ENCODE measurements at places on chromosomes 2 and 18. TPM values are rescaled to one million over a fixed set of nuclear protein-coding genes. Genes with fewer than 3 reads are reported as not detected.
A peak's percentile ranks its signal among the peaks of the same experiment; 100 is the strongest.

Gene QPCT
- 52.6 TPM for total RNA-seq

Gene REG3A
- total RNA-seq: not detected

Gene C2orf80
- not detected for total RNA-seq

Gene PRSS56
- not detected for total RNA-seq

Gene ZNF521
- total RNA-seq: 4.0 TPM

Gene BUB1
- 195 TPM for total RNA-seq

Gene C2orf78
- total RNA-seq: not detected

Gene LRRC30
- total RNA-seq: not detected

Gene MOGAT1
- not detected for total RNA-seq

DNA sequence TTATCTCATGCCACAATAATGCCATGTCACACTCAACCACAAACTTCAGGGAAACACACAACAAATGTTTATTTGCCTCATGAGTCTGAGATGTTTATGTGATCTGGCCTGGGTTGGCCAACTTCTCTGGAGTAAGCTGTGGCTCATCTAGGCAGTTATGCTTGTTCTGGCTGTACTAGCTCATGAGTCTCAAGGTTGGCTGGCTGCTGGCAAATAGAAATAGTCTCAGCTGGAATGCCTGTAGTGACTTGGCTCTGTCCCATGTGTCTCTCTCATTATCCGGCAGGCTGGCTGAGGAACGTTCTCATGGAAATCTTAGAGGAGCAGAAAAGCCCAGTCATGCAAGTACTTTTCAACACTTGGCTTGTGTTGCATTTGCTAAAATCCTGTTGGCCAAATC lies 234.9 kb upstream of the CDH2 start:
- no peak for DNase-seq

- DNase-seq: no peak
Measured at GRCh38 chr18:1930291-1931270, 640.7 kb downstream of the METTL4 start.

DNA sequence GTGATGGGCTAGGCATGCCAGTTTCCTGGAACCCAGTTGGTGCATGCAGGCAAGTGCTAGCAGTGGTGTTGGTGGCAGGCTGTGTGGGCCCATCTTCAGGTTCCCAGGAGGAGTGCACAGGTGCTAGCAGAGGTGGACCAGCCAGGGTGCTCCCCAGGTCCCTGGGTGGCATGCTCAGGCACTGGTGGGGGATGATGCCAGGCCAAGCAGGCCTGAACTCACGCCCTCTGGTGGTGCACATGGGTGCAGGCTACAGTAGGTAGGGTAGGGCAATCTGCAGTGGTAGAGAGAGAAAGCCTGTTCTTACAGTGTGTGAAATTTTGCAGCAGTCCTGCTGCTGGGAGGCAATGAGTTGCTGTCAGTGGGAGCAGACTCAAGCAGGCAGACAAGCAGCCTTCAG lies 1651.8 kb downstream of the DPP10 start:
- no peak for DNase-seq

GRCh38 chr2:15486770-15487169 lies 74.4 kb downstream of the NBAS start:
- DNase-seq: no peak

GRCh38 chr18:67216846-67217245 lies 299.7 kb downstream of the DSEL start:
- DNase-seq: no peak

DNA sequence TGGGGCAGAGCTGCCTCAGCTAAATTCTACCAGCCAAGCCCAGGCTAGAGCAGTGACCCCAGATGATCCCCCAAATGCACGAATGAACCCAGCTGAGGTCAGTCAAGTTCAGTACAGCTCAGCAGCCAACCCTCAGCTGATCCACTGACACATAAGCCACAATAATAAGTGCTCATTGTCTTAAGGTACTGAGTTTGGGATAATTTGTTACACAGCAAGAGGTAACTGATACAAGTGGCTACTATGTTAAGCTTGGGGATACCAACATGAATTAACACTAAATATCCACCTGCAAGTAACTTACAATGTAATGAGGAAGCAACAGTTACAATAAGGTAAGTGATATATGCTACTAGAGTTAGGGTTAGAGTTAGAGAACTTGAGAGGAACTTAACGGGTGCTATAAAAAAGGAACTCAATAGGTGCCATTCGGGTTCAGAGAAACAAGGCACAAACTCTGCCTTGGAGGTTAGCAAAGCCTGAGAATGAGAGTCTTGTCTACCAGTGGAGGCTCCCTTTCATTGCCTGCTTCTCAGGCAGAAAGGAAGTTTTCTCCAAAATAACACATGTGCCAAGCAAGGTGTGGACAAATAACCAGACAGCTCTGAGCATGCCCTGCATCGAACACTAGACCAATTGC lies 189.4 kb downstream of the ARL4C start:
- no peak for DNase-seq

DNA sequence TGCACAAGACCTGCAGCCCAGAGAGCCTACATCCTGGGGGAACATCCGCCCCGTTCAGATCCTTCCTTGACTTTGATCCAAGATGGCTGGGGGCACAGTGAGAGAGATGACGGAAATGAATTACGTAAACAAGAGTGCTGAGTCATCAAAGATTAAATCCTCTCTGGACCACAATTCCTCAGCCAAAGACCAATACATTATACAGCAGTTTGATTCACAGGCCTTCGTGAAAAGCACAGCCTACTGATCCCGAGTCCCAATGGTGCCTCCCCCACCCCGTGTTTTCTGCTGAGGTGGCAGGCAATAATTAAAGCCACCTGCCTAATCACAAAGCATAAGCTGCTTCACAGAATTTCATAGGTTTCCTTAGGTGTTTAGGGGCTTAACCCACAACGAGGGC lies 43.0 kb downstream of the MYO5B start:
- DNase-seq: no peak

DNA sequence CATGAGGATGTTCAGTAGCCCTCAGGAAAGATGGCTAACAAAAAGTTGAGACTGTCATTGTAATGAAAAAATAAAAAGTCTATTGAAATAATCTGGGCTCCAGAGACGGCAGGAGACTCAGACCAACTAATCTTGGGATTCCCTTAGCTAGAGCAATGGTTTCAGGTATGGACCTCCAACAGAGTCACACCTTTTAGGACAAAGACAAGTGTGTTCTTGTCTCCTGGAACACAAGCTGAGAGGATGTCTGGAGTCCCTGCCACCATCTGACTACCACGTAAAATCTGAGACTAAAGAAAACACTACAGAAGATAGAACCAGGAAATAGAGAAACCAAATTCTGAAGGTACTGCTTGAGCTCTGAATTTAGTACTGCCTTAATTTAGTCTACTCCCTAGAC lies 103.3 kb upstream of the RBBP8 start:
- no peak for DNase-seq

GRCh38 chr2:68643011-68643873 lies at the start of gene PROKR1:
Gene PROKR1, plus strand, starts transcription at chr2:68643579. Its CDS starts 2,243 bp downstream, at chr2:68645822.
- DNase-seq: no peak

- no peak for DNase-seq
Measured at GRCh38 chr2:171287611-171288010, 126.9 kb upstream of the TLK1 start.

DNA sequence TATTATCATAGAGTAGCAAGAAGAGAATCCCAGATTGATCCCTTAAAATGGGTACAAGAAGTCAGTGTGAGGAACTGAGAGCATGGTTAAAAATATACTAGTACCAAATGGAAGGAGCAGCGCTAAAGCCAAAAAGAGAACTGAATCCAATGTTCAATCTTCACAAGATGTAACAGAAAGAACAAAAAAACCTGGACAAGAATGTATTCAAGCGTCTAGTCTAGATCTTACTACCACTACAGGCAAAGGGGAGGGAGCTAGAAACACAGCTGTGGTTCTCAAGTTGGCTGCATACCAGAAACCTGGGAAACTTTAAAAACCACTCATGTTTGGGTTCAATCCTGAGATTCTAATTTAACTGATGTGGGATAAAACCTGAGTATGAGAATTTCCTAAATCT lies 57.5 kb downstream of the PIAS2 start:
- DNase-seq: peak; percentile 29

DNA sequence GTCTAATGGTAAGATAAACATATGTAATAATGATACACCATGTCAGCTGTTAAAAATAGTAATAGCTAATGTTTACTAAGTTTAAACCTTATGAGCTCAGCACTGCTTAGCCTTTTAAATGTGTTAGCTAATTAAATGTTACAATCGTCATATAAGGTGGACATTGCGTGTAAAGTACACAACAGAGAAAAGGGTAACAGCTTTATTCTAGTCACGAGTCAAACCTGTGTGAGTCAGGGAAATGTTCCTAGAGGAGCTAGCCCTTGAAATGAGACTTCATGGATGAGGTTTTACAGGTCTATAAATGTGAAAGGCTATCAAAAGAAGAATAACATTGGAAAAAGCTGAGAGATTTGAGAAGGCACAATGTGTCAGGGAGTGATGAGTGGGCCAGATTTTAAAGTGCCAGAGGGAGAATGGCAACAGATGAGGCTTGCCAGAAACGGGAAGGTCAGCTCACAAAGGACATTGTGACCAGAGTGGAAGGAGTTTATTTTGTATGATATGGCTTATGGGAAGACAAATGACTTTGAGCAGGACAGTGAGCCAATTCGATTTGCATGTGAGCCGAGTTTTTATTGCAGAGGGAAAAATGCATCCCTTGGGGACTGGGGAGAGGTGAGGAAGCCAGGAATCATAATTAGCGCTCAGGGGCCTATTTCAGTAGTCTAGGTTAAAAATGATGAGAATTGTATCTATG lies 276.3 kb downstream of the CTNNA2 start:
- no peak for DNase-seq

DNA sequence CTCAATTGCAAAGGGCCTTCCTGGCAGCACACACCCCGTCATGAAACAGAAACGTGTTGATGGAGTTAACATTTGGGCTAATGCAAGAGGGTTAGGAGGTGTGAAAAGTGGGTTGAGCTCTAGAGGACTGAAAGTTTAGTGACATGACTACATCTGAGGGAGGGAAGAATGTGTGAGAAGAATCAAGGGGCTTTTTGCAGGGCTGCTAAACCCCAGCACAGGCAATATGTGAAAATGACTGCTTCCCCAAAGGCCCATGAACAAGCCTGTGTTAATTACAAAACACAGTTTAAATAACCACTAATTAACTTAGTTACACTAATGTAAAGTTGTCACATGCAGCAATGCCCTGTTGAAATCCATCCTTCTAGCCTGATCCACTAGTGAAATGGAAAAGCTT lies 63.4 kb upstream of the PEX13 start:
- no peak for DNase-seq

- no peak for DNase-seq
Measured at GRCh38 chr18:34158881-34159690, 65.6 kb downstream of the NOL4 start.

DNA sequence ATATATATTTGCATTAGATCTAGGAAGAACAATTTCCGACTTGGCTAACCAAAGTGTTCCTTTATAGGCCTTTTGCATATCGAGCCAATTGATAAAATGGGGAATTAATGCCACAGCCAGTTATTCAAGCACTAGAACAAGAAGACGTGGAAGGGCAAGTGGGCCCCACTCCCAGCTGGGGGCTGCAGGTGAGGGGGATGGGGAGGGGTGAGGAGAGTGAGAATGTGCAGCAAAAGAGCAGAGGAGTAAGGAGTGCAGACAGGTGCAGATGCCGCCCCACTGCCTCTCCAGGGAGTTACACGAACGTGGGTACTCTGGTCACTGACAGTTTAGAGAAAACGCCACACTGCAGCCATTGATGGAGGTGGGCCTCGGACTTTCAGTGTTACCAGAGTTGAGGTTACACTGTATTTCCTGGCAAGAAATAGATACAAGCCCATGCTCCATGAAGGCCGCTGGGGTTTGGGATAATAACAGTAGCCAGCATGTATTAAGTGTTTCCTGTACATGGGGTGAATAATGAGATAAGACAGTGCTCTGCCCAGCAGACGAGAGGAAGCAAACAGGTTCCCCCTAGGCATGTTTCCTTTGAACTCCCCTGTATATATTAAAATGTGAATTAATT lies 40.9 kb downstream of the GORASP2 start:
- DNase-seq: no peak

All from OCI-LY7 (cell line).